ENCODE measurements at places on chromosomes 4 and X.
A peak's percentile ranks its signal among the peaks of the same experiment; 100 is the strongest.

DNA sequence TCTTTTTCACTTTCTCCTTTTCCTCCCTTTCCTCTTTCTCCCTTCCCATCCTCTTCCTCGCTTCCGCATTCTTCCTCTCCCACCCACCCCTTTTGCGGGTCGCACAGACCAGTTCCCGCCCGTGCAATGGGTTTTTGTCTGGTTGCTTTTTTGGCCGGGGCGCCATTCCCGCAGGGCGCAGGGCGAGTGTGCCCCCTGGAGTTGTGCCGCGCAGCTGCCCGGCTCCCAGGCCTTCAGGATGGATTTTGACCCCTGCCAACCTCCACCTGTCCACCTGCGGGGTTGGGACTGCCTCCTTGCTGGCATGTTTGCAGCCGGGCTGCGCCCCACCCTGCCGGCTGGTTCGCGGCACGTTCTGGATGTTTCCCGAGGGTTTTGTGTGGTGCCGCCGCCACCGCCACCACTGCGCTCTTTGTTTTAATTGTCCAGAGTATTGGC is 578 bp upstream of the SEL1L3 start:
- DNase-seq, result peak; percentile 37

- DNase-seq, result no peak
These were observed 37.9 kb upstream of the TMEM192 start for GRCh38 chr4:165150545-165150944.

- DNase-seq, result no peak
These were observed 583 bp downstream of the RASL11B start for GRCh38 chr4:52862639-52863161.

- DNase-seq, result no peak
These were observed 18.3 kb upstream of the DUSP9 start for GRCh38 chrX:153628665-153629064.

GRCh38 chr4:148355442-148356123 is 86.6 kb downstream of the NR3C2 start:
- DNase-seq, result no peak

DNA sequence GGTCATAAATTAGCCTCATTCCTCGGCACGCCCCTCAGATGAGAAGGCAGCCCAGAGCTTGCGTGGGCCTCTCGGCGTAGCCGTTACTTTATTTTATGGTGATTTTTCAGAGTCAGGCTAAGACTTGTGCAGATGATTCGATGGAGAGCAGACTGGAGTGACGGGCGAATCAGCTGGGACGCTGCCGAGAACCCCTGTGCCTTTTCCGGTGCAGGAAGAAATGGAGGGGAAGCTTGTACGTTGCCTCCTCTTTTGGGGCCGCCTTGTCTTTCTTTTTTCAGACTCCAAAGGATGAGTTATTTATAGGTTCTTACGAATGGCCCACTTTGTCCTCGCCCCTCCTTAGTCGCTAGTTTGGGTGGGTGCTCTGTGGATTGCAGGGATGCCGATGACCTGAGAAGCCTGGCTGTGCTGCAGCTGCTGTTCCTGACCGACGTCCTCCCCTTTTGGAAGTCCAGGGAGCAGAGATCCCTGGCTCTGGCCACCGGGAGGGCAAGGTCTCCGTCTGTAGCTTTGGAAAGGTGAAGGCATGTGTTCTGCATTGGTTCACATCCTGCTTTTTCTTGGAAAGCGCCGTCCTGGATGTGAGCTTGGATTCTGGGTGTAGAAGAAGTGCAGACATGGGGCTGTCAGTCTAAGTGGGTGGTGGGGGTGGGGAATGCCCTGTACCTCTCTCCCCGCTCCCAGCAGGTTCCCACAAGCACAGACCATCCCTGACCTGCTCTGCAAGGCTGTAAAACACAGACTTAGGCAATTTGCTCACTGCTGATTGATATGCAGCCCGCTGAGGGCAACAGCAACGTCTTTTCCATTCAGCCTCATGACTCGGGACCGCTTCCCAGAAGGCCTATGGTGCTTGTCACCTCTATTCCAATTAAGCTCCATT is 9.3 kb downstream of the SORCS2 start:
- DNase-seq, result no peak

- no peak for DNase-seq
These were observed 57.3 kb upstream of the WDR19 start for GRCh38 chr4:39124885-39125599.

- no peak for DNase-seq
These were observed 27.6 kb upstream of the HUWE1 start for GRCh38 chrX:53713987-53714579.

GRCh38 chr4:150379454-150379853 is 202.5 kb upstream of the MAB21L2 start:
- no peak for DNase-seq

DNA sequence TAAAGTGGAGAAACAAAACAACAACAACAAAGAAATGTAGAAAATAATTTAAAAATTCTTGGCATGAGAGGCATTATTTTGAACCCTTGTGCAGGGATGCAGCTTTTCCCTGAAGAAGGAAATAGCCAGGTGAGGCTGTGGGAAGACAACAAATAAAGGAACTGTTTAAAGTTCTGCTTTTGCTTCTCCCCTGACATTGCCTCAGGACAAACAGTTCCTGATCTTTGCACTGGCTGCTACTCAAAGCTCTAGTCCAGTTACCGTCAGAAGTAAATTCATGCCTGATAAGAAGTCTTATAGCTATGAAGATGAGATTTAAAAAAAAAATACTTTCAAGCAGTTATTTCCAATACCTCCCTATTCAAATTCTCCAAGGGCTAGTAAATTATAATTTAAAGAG is 233.8 kb downstream of the IL15 start:
- no peak for DNase-seq

DNA sequence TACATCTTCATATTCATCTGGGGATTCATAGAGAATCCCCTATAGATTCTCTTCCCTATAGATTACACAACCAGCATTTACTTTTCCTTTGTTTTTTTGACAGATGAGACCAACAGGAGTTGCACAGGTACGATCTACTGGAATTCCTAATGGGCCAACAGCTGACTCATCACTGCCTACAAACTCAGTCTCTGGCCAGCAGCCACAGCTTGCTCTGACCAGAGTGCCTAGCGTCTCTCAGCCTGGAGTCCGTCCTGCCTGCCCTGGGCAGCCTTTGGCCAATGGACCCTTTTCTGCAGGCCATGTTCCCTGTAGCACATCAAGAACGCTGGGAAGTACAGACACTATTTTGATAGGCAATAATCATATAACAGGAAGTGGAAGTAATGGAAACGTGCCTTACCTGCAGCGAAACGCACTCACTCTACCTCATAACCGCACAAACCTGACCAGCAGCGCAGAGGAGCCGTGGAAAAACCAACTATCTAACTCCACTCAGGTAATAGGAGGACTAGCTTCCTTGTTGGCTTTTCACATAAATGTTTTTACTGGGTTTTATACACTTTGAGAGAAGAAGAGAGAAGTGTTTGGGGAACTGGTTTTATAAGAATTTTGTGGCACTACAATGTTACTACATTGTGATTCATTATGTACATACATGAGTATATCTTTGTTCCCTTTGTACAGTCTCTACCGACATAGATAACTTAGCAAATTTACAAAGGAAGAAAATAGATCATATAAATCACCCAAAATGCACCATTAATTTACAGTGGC is 137.2 kb downstream of the DIPK2B start:
- DNase-seq, result no peak

DNA sequence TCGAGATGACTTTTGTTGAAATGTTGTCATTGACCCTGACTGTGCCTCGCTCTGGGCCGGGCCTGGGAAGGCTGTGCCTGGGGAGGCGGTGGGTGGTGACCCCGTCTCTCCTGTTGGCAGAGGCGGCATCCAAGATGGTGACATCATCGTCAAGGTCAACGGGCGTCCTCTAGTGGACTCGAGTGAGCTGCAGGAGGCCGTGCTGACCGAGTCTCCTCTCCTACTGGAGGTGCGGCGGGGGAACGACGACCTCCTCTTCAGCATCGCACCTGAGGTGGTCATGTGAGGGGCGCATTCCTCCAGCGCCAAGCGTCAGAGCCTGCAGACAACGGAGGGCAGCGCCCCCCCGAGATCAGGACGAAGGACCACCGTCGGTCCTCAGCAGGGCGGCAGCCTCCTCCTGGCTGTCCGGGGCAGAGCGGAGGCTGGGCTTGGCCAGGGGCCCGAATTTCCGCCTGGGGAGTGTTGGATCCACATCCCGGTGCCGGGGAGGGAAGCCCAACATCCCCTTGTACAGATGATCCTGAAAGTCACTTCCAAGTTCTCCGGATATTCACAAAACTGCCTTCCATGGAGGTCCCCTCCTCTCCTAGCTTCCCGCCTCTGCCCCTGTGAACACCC is 36.4 kb downstream of the HTRA3 start:
- DNase-seq, result no peak

- DNase-seq, result no peak
These were observed 62.3 kb upstream of the DKK2 start for GRCh38 chr4:107098401-107098800.

DNA sequence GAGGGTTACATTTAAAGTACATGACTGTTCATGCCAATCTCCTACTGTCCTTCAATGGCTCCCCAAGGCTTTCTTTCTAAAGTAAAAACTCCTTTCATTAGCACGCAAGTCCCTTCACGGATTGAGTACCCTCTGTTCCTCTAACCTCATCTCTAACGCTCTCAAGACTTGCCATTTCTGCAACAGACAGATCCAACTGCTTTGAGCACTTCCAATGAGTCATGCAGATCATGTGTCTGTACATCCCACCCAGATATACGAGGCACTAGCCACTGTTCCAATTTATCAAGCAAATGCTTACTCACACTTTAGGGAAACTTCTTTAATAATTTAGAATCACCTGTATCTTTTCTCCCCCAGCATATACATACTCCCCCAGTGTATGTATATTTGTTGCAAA is 332.5 kb upstream of the ZFP42 start:
- DNase-seq, result no peak

- no peak for DNase-seq
These were observed 375.4 kb upstream of the PITX2 start for GRCh38 chr4:110998320-110998719.

DNA sequence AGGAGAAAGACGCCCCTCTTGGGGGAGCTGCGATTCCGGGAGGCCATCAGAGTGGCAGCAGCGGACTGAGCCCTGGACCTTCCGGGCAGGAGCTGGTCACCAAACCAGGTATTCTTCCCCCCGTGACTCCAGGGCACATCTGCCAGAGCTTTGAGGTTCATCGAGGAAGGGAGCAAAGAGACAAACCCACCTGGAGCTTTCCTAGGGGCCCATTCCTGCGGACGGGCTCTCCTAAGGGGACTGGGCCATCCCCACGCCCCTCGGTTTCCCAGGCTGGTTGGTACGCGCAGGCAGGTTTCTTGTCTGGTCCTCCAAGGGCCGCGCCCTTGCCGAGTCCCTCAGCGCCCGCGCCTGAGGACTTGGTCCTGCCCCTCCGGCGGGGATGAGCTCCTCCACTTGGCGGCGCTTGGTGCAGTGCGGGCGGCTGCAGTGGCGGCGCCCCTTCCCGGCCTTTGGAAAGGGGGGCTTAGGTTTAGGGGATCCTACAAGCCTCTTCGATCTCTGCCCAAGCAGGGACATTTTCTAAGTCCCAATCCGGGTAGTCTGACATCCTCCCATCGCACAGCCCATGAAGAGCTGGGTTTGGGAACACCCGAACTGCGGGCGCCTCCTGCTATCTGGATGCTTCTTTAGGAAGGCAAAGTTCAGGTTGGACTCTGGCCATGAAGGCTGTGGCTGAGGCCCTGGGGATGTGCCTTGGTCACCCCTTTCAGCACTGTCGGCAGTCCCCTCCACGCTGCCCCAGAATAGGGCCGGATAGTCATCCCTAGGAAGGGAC is 538 bp downstream of the STBD1 start:
- DNase-seq, result peak; percentile 36

- no peak for DNase-seq
These were observed 21.5 kb downstream of the SLC34A2 start for GRCh38 chr4:25677157-25677556.

- no peak for DNase-seq
These were observed 69.3 kb downstream of the EGF start for GRCh38 chr4:109981936-109982335.

GRCh38 chrX:32825009-32825408 is 386.3 kb downstream of the DMD start:
- no peak for DNase-seq

DNA sequence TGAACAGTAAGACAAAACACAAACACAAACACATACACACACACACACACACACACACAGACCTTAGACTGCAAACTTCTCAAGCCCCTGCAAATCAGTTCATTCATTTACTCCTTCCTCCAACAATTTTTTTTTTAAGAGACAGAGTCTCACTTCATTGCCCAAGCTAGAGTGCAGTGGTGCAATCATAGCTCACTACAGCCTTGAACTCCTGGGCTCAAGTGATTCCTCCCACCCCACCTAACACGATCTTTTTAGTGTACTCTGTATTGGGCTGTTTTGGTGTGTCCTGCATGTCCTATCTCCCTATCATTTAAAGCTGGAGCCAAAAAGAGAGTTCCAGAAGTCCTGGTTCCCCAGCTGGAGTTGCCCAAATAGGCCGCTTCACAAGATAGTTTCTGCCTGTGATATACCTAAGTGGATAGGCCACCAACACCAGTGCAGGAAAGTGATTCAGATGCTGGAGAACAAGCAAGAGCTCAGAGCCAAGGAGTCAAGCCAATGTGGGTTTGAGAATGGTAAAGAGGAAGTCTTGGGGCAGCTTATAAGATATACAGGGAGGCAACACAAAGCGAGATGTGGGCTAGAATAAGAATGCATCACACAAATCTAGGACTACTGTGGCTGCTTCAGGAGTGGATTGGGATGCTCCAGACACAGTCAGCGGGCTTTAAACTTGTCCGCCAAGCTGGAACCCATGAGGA is 85.4 kb upstream of the RAPGEF2 start:
- DNase-seq, result no peak

DNA sequence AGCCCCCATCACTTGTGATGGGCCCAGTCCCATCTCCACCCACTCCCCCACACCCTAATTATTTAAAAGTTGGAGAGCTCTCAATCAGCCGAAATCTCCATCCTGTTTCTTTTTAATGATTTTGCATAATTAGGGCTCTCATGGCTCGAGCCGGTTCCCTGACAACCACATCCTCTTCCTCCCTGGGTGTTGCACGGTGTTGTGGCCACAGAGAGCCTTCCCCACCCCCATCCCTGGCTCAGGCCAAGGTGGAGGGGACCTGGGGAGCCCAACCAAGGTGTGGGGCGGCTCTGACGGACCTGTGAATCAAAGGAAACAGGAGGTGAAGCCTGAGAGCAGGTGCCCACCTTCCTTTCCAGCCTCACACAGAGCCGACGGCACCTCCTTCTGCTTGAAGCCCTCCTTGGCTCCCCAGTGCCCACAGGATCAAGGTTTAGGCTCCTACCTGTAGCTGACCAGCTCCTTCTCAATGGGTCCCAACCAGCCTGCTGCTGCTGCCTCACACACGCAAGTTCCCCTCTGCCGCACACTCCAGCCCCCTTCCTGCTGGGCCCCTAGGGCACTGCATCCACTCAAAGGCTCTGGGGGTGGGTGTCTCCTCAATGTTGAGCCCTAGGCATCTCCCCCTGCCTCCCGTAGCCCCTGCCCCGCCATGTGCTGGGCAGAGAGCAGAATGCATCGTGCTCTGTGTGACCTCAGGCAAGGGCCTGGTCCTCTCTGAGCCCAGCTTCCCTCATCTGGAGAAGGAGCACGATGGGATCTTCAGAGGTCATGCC is 68.7 kb downstream of the WFS1 start:
- DNase-seq, result peak; percentile 69

GRCh38 chrX:29687687-29688086 is 527.7 kb upstream of the MAGEB2 start:
- DNase-seq, result no peak

- DNase-seq, result no peak
These were observed 82.7 kb downstream of the MXRA5 start for GRCh38 chrX:3263681-3264126.

- DNase-seq, result no peak
These were observed 2.8 kb upstream of the MAMLD1 start for GRCh38 chrX:150360331-150360730.

All from activated CD8-positive, alpha-beta T cell treated with anti-CD3 and anti-CD28 coated beads, Interleukin-2, amount 10 ng/mL, durations not matched to agents 7 days and 5 days (primary cell).